ENCODE measurements at places on chromosomes 12 and 14. TPM values are rescaled to one million over a fixed set of nuclear protein-coding genes. Genes with fewer than 3 reads are reported as not detected.

Gene IGFBP6
- 0.56 TPM for total RNA-seq

Gene FAIM2
- not detected for total RNA-seq

Gene LAG3
- 46.5 TPM for total RNA-seq

Gene ERP27
- 19.1 TPM for total RNA-seq

Gene AHNAK2
- not detected for total RNA-seq

Gene CIT
- 63.0 TPM for total RNA-seq

Measured in naive thymus-derived CD4-positive, alpha-beta T cell (primary cell).